ENCODE measurements at places on chromosomes 11 and 22. TPM values are rescaled to one million over a fixed set of nuclear protein-coding genes. Genes with fewer than 3 reads are reported as not detected.

The OR8B2 gene
- total RNA-seq: not detected

The FGF3 gene
- not detected for total RNA-seq

The CD6 gene
- not detected for total RNA-seq

The ELMOD1 gene
- total RNA-seq: 0.43 TPM

The CTSD gene
- 63.9 TPM for total RNA-seq

The PAMR1 gene
- total RNA-seq: 493 TPM

The THY1 gene
- total RNA-seq: 284 TPM

The LYVE1 gene
- under 0.01 TPM for total RNA-seq

The TMEM45B gene
- total RNA-seq: not detected

The LIF gene
- 7.4 TPM for total RNA-seq

Measured in fibroblast of villous mesenchyme (primary cell).